ENCODE measurements at places on chromosomes 11 and 22. TPM values are rescaled to one million over a fixed set of nuclear protein-coding genes. Genes with fewer than 3 reads are reported as not detected.

CDC42EP1 gene
- total RNA-seq: 0.21 TPM

CALCA gene
- total RNA-seq: not detected

SCGB1A1 gene
- not detected for total RNA-seq

USP2 gene
- 0.68 TPM for total RNA-seq

CSNK1E gene
- 74.7 TPM for total RNA-seq

NOX4 gene
- not detected for total RNA-seq

OR2AG2 gene
- 0.23 TPM for total RNA-seq

PLAAT3 gene
- total RNA-seq: 10.4 TPM

ALG9 gene
- total RNA-seq: 31.1 TPM

PLEKHA7 gene
- total RNA-seq: 0.50 TPM

BIRC3 gene
- 14.5 TPM for total RNA-seq

MMP27 gene
- total RNA-seq: not detected

DLG2 gene
- total RNA-seq: 1.6 TPM

ANO1 gene
- not detected for total RNA-seq

C1QTNF4 gene
- total RNA-seq: not detected

TLCD5 gene
- 0.08 TPM for total RNA-seq

TMPRSS4 gene
- total RNA-seq: 0.37 TPM

HTR3A gene
- total RNA-seq: not detected

TMEM191C gene
- 2.4 TPM for total RNA-seq

TSGA10IP gene
- total RNA-seq: not detected
